EL (cell line): ENCODE measurements at places on chromosomes 5 and 9.

GRCh38 chr9:4654084-4654483, 8.0 kb upstream of the PLPP6 start:
- DNase-seq: no peak

DNA sequence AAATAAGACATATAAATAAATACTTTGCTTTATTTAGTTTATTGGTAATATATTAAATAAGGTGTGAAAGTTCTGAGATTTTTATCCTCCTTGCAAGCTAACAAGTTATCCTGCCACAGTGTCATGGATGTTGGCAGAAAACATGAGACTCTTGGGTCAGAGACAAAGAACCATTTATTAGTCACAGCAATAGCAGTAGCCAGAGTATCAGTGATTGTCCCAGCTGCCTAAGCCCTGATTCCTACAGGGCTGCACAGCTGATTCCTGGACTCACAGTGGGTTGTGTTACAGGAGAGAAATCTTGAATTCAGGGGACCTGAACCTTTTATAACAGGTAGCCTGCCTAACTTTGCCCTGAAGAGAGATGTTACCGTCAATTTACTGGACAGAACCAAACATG, 304.5 kb upstream of the ZNF608 start:
- no peak for DNase-seq

- peak; percentile 53 for DNase-seq
Observed at GRCh38 chr9:108831496-108832178, 24.1 kb downstream of the ACTL7B start.

GRCh38 chr5:60674251-60675069, 25.5 kb downstream of the DEPDC1B start:
- peak; percentile 14 for DNase-seq

DNA sequence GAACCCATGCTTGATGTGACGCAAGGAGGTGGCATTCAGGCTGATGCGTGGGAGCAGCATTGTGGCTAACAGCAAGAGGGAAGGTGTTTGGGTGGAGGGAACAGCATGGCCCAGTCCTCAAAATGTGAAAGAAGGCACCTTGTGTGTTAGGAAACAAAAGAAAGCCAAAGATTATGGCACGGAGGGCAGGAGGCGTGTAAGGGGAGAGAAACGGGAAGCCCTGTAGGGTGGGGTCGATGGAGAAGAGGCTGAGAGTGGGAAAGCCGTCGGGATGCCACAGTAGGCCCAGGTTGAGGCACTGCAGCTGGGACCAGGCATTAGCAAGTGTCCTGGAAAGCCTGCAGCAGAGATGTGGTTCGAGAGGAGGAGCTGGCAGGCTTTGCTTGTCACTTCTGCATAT, 241.1 kb downstream of the GADD45G start:
- no peak for DNase-seq

GRCh38 chr5:122424132-122424531, 112.1 kb downstream of the SNCAIP start:
- DNase-seq: no peak

GRCh38 chr5:67063791-67064190, 132.8 kb downstream of the CD180 start:
- peak; percentile 2 for DNase-seq

GRCh38 chr5:14281746-14282181, 138.6 kb downstream of the TRIO start:
- DNase-seq: no peak

DNA sequence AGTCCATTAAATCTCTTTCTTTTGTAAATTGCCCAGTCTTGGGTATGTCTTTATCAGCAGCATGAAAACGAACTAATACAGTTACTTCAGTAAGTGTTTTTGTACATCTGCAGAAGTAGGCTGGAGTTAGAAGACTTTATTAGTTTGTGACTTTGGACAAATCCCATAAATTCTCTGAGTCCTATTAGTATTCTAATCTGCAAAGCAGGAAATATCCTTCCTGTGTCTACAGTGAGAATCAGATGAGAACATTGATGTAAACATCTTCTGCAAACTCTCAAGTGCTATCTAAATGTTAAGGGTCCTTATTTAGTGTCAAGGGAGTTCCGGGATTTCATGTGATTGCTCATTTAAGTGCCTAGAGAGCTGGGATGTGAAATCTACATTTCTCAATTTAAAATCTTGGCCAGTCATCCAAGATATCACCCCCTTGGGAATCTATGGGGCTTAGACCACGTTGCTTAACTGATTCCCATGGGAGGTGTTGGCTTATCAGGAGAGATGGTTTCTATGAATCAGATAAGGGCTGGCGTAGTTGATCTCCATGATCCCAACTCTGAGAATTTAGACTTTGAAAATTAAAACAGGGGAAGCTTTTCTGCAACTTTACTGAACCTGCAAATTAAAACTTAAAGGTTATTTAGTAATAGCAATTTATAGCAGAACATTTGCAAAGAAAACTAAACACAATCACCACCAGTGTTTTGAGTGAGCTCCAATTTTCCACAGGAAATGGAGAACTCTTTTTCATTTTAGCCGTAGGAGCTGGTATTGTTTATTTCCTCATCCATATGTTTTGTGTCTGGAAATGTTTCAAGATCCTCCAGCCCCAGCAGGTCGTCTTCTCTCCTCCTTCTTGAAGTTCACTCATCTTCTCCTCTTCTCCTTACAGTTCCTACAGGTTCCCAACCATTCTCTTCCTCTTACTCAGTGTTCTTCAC, 241.6 kb upstream of the CD180 start:
- no peak for DNase-seq

DNA sequence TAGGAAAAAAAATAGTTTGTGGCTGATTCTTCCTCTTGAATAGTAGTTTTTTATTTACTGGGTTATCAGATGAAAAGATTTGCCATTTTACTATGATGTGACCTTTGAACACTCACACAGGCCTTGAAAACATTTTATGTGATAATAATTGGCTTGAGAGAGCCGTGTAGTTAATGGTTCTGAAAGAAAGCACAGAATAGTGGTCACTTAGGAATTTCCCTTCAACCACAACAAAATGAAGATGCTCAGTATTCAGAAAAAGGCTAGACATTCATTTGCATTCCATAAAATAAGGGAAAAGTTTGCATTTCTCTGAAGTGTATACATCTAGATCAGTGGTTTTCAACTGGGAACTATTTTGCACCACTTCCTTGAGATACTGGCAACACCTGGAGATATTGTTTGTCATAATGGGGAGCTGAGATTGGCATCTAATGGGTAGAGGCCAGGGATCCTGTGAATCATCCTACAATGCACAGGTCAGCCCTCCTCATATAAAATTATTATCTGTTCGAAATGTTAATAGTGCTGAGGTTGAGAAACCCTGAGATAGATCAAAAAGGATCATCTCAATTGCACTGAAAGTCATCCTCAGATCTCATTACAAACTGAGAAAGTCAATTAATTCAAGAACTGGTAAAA, 446.4 kb upstream of the CCNG1 start:
- no peak for DNase-seq

DNA sequence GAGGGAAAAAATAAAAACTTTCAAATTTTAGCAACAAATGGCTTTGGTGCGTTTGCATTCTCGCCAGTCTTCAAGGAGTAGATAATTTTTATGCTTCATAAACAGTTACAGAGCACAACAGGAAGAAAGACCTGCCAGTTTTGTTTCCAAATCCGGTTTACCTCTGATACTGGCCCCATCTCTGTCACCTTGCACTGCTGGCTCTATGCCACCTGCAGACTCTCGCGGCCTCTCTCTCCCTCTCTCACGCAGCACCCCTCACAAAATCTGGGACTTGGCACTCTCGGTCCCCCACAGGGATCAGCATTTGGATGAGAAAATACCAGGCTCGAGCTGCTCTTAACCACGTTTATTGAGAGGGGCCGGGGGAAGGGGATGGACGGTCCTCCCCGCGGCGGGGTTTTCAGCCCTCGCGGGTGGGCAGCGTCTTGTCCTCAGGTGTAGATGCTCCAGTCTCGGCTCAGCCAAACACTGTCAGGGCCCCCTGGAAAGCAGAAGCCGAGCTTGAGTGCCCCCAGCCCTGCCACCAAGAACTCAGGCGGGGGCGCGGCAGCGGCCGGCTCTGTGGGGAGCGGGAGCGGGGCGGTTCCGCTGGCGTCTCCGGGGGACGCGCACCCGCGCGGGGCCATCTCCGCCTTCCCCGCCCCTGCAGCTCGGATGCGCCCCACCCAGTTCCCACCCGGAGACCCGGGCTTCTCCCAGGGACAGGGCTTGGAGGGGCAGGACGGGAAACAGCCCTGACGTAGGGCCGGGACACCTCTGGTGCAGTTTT, 1.3 kb downstream of the SCGB3A1 start:
- DNase-seq: no peak

- no peak for DNase-seq
Observed at GRCh38 chr5:77343165-77343564, 132.7 kb downstream of the PDE8B start.

- no peak for DNase-seq
Observed at GRCh38 chr5:59458321-59458720, 435.2 kb downstream of the PDE4D start.

DNA sequence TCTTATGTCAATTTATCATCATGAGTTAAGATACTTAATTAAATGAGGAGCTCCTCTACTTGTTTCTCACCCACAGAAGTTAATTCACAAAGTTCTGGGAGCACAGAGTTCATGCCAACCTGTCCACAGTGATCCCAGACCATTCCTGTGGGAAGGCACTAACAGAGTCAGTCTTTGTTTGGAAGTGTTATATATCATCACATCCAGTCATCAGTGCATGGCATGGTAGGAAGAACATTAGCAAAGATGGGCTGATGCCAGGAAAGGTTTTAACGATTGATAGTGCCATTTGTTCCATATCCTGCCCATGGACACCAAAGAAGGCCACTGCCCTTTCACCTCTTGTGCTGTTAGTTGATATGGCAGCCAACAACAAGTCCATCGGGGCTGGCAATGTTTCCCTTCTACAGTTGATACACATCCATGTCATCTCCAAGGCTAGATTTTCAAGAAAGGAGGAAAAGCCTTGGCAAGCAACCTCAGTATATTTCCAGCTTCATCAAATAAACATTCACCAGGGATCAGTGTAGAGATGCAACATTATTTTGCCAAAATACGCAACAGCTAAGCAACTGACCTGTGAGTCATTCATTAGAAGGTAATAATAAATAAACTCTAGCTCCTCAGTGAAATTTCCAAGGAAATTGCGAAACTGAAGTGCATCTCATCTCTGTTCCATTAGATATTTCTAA, 169.6 kb downstream of the RORB start:
- DNase-seq: no peak

GRCh38 chr9:129506892-129507291, 114.0 kb downstream of the C9orf50 start:
- DNase-seq: peak; percentile 36

GRCh38 chr9:113876151-113876992, at the start of gene ZNF618:
Gene ZNF618 (plus strand): TSS chr9:113876309. CDS start chr9:113876381, 72 bp downstream.
- peak; percentile 40 for DNase-seq

- no peak for DNase-seq
Observed at GRCh38 chr5:155394727-155395126, 381.2 kb downstream of the KIF4B start.

DNA sequence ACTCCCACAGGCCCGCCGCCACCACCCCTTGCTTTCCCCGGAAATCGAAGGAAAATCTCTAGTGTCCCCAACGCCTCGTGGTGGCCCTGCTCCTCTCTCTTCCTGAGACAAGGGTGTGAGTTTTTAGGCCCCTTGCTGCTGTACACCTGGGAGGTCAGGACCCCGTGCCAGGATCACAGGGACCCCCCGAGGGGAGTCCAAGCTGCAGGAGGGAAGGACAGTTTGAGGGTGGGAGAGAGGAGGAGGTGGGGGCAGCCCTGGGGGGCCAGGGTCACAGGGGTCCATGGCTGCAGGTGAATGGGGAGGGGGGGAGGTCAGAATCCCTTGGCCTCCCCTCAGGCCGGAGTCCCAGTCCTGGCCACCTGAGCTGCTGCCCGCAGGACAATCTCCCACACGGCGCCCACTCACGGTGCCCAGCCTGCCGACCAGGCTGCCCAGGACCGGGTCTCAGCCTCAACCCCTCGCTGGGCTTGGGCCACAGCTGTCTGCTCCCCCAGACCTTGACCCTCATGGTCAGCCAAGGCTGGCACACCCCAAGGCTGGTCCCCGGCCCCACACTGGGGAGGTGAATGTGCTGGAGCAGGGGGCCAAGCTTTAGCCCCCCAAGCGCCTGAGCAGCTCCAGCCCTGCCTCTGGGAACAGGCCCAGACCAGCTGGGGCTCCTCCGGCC, 19.9 kb downstream of the TPPP start:
- no peak for DNase-seq

DNA sequence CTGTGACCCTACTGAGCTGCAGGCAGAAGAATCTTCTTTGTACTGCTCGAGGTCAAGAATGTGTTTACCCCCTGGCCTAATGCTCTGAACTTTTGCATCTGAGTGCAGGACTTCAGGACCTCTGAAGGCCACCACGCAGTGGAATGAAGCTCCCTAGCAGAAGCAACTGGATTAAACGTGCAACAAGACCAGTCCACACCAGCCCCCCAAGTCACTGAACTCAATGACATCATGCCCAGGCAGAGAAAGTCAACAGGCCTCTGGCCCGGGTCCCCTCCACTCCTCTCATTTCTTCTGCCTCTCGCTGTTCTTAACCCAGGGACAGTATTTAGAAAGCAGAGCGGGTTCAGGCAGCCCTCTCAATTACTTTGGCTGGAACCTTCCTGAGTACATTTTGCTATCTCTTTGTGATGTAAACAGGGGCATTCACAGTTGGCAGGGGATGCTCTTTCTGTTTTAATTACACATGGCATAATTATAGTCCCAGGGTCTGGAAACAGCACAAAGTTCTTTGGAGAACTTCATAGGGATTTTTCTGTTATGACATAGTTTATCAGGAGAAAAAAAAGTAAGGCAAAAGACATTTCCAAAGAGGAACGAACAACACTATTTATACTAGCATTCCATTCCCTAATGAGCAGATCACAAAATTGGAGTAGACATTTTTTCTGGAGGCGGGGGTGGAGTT, 108.2 kb upstream of the SPATA31D4 start:
- DNase-seq: peak; percentile 58

DNA sequence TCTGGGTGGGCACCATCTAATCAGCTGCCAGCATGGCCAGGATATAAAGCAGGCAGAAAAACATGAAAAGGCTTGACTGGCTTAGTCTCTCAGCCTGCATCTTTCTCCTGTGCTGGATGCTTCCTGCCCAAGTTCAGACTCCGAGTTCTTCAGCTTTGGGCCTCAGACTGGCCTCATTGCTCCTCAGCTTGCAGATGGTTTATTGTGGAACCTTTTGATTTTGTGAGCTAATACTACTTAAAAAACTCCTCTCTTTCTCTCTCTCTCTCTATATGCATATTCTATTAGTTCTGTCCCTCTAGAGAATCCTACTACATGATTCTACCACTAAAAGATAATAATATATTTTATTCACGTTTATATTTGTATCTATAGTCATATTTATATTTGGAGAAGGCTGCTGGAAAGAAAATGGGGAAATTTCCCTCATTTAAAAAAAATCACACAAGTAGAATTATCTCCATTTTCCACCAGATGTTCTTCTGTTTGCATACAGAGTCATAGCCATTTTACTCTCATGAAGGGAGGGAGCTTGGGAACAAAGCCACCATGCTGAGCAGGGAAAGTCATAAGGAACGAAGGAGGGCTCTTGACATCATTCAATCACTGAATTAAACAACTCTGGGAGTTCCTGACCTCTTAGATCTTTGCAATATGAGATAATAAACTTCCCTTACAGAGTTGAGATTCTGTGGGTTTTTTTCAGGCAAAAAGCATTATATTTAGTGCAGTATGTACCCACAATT, 1137.4 kb upstream of the CDH18 start:
- DNase-seq: no peak
